ENCODE measurements at places on chromosomes 5 and 9. TPM values are rescaled to one million over a fixed set of nuclear protein-coding genes. Genes with fewer than 3 reads are reported as not detected.

Gene ANKRD31
- total RNA-seq = not detected

Gene HSD17B3
- total RNA-seq = 1.7 TPM

Gene ACTBL2
- not detected for total RNA-seq

Gene FCN1
- total RNA-seq = 0.92 TPM

Gene SLC36A3
- not detected for total RNA-seq

Gene C9
- total RNA-seq = not detected

Gene TLR4
- total RNA-seq = 6.0 TPM

All from left colon (tissue), 2 donors.